ENCODE measurements at places on chromosomes 5 and 9. TPM values are rescaled to one million over a fixed set of nuclear protein-coding genes. Genes with fewer than 3 reads are reported as not detected.

PPP3R2 gene
- total RNA-seq = not detected

PAPPA gene
- total RNA-seq = 11.1 TPM

MORN5 gene
- not detected for total RNA-seq

BOD1 gene
- total RNA-seq = 57.0 TPM

TMED9 gene
- 139 TPM for total RNA-seq

PDGFRB gene
- total RNA-seq = 84.2 TPM

TUSC1 gene
- total RNA-seq = 10.7 TPM

KIF24 gene
- 3.7 TPM for total RNA-seq

TMEM161B gene
- 6.1 TPM for total RNA-seq

MELK gene
- total RNA-seq = 45.6 TPM

AGXT2 gene
- not detected for total RNA-seq

MPDZ gene
- 13.1 TPM for total RNA-seq

BAAT gene
- total RNA-seq = under 0.01 TPM

ATP10B gene
- total RNA-seq = not detected

XPA gene
- 4.2 TPM for total RNA-seq

ACOT12 gene
- 0.84 TPM for total RNA-seq

OBP2A gene
- total RNA-seq = not detected

RHOBTB3 gene
- 91.3 TPM for total RNA-seq

MEF2C gene
- total RNA-seq = 1.9 TPM

RRAGA gene
- 81.0 TPM for total RNA-seq

PCDHB15 gene
- 0.17 TPM for total RNA-seq

CACNA1B gene
- under 0.01 TPM for total RNA-seq

EIF4E1B gene
- total RNA-seq = not detected

CORO2A gene
- total RNA-seq = 2.1 TPM

PALM2AKAP2 gene
- 0.67 TPM for total RNA-seq

CDH9 gene
- total RNA-seq = not detected

SMIM33 gene
- total RNA-seq = not detected

PCDHA12 gene
- not detected for total RNA-seq

INSL6 gene
- not detected for total RNA-seq

NUTM2G gene
- not detected for total RNA-seq

MYMK gene
- total RNA-seq = not detected

PFN3 gene
- total RNA-seq = not detected

CDC23 gene
- 16.2 TPM for total RNA-seq

HAVCR1 gene
- not detected for total RNA-seq

NSD1 gene
- total RNA-seq = 15.6 TPM

CCNI2 gene
- total RNA-seq = not detected

PCDHB8 gene
- not detected for total RNA-seq

MOB3B gene
- total RNA-seq = 0.17 TPM

DOK3 gene
- 0.17 TPM for total RNA-seq

MATR3 gene
- total RNA-seq = 179 TPM

TAF11L10 gene
- not detected for total RNA-seq

PCDHGB1 gene
- total RNA-seq = 0.30 TPM

Data from bronchus fibroblast of lung (primary cell).